Effector memory CD8-positive, alpha-beta T cell (primary cell): ENCODE measurements at places on chromosomes 13 and 19.

GRCh38 chr19:51101171-51101865 lies 6.9 kb downstream of the CTU1 start:
- no peak for DNase-seq

GRCh38 chr13:68676513-68677115 lies 1431.0 kb upstream of the ATXN8OS start:
- DNase-seq, result no peak

DNA sequence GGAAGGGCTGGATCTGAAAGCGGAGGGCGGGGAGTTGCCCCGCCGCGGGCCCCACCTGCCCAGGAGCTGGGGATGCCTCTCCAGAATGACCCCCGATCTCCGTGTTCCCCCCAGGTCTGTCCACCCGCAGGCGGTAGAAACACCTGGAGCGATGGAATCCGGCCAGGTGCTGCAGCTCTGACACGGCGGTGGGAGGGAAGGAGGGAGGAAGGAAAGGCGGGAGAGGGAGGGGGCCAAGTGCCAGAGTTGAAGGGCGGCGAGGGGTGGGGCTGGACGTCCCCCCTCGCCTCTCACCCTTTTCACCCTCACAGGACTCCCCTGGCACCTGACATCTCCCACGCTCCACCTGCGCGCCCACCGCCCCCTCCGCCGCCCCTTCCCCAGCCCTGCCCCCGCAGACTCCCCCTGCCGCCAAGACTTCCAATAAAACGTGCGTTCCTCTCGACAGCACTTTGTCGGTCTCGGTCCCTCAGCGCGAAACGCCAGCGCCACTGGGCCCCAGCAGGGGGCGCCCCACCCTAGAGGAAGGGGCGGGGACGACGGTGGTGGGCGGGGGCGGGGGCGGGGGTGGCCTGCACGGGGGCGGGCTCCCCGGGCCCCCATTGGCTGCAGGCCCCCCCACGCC lies 337 bp upstream of the FXYD7 start:
- peak; percentile 76 for DNase-seq

DNA sequence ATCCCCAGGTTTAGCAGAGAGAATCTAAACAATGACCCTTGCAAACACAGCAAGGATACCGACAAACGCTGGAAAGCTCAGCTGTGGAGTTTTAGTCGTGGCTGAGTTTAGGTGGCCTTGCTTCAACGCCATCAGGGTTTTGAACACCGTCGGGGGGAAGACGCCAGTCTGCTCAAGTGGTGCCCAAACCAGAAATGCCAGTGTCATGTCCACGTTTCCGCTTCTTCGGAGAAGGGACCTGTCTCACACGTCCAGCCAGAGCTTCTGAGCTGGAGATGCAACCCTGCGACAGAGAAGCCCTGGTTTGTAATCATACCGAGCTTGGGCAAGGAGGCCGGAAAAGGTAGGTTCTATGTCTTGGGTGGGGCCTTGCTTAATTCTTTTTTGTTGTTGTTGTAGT lies 42.6 kb upstream of the ATP11A start:
- DNase-seq, result no peak

DNA sequence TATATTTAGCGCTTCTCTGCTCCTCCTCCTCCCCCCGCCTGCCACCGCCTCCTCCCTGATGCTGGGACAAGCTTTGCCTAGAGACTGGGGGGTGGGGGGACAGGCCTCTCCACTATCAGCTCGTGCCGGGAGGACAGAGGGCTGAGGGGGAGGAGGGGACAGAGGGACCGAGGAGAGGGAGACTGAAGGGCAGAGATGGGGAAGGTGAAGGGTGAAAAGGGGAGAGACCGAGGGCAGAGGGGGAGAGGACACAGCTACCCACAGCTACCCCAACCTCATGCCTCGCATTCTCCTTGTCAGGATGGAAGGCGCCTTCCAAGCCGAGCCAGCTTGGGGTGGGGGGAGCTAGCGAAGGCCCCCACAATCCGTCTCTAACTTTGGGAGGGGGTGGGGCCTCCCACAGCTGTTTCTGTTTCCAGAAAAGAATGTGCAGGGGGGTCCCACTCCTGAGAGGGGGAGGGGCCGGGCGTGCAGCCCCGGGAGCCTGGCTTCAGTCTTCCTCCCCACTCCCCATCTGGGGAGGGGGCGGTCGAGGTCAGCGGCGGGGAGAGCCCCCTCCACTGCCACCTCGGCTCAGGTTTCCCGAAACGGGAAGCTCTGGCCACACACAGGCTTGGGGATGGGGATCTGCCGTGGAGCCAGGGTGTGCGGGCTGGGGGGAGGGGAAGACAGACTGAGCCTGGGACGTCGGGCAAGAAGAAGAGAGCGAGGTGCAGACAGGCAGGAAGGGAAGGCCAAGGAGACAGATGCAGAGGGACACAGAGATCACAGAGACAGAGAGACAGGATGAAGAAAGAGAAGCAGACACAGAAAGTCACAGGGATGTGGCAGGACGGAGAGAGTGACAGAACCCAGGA lies 1.6 kb downstream of the DACT3 start:
- DNase-seq, result no peak

GRCh38 chr13:83340170-83340569 lies 542.1 kb downstream of the SLITRK1 start:
- DNase-seq, result no peak

- peak; percentile 5 for DNase-seq
Measured at GRCh38 chr19:57708641-57709361, at the start of gene ZNF154. Gene ZNF154 (minus strand): TSS chr19:57709204. CDS start chr19:57708971, 233 bp downstream.

- no peak for DNase-seq
Measured at GRCh38 chr13:96243376-96243775, 153.5 kb downstream of the HS6ST3 start.

- peak; percentile 16 for DNase-seq
Measured at GRCh38 chr19:14672188-14672872, 2.3 kb downstream of the ADGRE3 start.

- no peak for DNase-seq
Measured at GRCh38 chr13:93797463-93797862, 570.9 kb downstream of the GPC6 start.

DNA sequence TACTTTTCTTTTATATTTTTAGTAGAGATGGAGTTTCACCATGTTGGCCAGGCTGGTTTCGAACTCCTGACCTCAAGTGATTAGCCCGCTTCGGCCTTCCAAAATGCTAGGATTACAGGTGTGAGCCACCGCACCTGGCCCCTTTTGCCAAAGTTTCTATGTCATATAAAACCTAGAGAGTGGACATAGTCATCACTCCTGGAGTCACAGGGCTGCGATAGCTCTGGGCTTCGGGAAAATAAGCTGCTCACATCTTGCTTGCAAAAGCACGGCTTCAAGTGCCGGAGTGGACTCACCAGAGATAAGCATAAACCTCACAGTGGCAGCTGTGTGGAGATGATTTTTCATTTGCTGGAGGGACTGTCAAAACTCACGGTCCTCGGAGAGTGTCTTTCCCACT lies 171.2 kb downstream of the TEX29 start:
- DNase-seq, result no peak

DNA sequence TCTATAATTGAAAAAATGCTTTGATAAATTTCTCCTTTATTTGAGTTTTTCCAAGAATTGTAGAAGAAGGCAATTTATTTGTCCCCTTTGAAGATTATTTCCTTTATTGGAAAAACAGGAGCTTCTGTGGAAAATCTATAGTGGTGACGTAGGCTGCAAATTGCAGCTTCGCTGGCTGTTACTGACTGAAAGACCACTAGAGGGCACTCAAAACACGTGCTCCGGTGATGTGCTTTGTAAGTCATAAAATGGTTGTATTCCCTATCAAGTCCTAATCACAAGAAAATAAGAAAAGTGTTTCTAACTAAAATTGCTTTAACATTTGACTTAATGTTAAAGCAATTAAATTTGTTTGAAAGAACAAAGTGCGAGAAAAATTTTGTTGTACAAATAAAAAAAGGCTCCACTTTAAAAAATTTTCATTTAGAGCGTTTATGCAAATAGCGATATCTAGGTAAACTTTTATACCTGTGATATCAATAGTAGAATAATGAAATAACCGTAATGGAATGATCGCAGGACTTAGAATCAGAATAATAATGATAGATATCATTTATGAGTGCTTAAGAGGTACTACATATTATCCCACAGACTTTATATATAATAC lies 638.2 kb upstream of the SPRY2 start:
- peak; percentile 1 for DNase-seq

DNA sequence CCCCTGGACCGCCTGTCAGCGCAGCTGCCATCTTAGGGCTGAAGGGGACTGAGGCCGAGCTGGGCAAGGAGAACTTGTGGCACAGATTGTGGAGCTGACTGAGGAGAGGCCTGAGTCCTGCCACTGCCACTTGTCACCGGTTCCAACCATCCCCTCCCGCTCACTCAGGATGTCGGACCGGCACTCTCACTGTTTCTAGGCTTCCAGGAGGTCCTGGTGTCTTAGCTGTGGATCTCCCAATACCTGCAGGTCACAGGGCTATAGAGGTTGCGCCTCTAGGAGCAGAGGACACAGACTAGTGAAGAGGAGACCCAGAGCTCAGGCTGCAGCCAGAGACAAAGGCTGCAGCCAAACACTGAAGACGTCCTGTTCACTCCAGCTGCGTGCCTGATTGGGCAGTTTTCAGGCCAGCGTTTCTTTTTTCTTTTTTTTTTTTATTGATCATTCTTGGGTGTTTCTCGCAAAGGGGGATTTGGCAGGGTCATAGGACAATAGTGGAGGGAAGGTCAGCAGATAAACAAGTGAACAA lies 15.3 kb upstream of the ZNF486 start:
- DNase-seq, result no peak

- no peak for DNase-seq
Measured at GRCh38 chr19:52296400-52296772, 583 bp upstream of the ZNF480 start.

DNA sequence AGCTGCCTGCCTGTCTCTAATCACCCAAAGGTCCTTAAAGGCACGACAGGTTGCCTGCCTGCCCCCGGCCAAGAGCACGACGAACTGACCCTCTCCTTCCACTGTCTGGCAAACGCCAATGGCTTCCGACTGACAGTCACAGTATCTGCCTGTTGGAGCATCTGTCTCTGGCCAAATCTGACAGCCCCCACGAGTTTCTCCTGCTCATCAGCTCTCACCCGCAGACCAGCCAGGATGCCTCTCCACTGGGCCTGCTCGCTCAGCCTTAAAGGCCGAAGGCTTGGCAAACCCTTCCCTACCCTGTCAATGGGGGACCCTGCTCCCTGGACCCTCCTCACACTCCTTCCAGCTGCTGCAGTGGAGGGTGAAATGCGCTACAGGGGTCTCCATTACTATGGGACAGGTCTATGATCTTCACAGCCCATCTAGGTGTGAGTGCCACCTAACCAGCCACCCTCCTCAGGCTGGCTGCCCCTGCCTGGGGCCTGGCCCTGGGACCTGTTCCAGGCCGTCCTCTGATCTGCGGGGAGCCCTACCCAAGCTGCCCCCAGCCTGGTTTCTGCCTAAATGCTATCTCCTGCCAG lies 932 bp downstream of the FAM83E start:
- no peak for DNase-seq

DNA sequence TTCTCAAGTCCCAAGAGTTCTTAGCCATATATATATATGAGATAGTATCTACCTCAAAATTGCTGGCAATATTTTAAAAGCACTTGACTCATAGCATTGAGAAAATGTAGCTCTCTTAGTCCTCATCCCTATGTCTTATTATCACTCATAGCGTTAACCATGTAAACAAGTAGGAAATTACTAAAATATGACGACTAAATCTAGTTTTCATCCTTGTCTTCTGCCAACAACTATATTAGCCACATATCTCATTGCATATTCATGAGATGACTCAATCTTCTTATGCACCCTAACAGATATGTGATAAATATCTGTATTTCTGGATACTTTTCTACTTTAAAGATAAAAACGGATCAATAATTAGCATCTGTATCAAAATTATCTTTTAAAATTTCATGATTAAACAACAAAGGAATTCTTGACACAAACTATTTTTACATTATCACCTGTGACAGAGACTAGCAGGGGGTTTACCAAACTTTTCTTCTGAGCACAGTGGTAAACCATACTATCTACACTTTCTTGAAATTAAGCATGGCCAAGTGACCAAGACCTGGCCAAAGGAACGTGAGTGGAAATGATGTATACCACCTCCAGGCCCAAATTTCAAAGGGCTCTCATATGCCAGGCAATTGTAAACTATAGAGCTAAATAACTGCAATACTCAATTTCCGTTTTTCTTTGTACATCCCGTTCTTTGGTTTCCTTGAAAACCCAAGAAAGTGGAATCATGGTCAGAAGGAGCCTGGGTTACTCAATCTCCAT lies 45.7 kb downstream of the ZC3H13 start:
- DNase-seq, result no peak

- DNase-seq, result no peak
Measured at GRCh38 chr19:55677572-55678028, 2.6 kb downstream of the EPN1 start.

DNA sequence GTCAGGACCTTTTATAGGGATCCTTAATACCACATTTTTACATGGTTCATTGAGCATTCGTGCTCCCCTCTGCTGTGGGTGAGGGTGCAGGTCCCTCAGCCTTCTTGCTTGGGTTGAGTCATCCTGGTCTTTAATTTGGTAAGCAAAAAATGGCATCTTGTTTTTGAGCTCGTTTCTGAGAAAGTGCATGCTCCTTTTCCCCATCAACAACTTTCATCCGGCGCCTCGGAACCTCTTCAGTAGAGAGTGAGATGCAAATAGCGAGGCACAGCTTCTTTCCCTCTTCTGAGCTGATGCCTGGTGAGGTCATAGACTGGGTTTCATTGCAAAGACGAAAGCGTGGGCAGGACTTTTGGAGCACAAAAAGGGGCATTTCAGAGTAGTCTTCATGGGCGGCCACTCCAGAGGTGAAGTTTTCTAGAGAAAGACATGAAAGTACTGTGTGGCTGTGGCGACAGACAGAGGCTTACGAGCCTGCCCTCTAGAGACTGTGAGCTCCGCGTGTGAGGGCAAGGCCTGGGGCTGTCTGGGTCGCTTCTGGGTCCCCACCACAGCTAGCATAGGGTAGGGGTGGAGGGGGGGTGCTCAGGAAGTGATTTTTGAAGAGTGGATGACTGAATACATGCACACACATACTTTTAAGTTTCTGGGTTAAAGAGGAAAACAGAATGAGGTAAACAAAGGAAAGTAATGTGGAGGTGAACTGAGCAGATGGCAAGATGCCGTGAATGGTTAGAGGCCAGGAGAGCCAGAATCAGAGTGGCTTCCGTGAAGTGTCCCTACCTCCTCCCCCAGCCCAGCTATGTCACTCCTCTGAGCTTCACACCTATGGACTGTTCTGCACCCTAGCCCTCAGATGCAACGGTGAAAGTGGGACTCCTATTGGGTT lies 44.3 kb downstream of the BBC3 start:
- DNase-seq, result peak; percentile 75
